SJSA1 (cell line): ENCODE measurements at places on chromosomes 5 and 9. TPM values are rescaled to one million over a fixed set of nuclear protein-coding genes. Genes with fewer than 3 reads are reported as not detected.

- H3K27me3 ChIP-seq, result no peaks in the 10 kb centered on the region
- DNase-seq, result no peak
- no peak overlapping the region for H3K27ac ChIP-seq
- H3K36me3 ChIP-seq, result no peaks in the 10 kb centered on the region
- H3K4me3 ChIP-seq, result no peak overlapping the region
Measured at GRCh38 chr5:169716287-169716686, 79.2 kb downstream of the DOCK2 start.

DNA sequence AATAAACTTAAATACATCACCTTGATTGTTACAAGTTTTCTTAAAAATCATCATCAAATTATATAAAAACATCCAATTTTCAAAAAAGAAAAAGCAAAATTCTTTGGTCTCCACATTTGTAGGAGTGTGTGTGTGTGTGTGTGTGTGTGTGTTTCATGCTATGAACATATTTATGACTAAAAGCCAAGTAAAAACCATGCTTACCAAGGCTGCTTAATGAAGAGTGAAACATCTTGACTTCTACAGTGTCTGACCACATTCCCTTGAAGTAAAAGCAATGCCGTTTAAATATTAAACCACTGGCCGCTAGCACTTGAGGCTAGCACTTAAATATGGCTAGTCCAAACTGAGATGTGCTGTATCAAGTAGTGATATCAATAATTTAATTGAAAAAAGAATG lies 549.1 kb upstream of the CCNG1 start:
- H3K27me3 ChIP-seq, result no peaks in the 10 kb centered on the region
- H3K4me1 ChIP-seq, result no peaks in the 10 kb centered on the region
- H3K36me3 ChIP-seq, result no peaks in the 10 kb centered on the region

DNA sequence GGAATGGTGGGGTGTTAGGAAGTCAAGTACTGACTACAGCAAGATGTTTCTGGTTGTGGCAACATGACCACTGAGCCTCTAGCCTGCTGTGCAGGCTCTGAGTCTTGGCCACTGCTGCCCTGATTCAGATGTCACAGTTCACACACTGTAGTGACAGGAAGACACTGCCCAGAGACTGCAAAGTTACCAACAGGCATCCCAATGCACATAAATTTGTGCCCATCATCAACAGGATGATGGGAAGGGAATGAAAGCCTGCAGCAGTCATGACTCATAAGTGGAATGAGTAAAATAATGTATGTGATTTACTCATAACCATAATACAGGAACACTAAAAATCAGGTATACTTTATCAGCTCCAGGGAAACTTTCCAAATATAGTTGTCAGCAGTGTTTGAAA lies 251.6 kb upstream of the HAPLN1 start:
- no peak for DNase-seq
- H3K4me3 ChIP-seq, result no peak overlapping the region
- no peaks in the 10 kb centered on the region for H3K36me3 ChIP-seq
- H3K27me3 ChIP-seq, result no peaks in the 10 kb centered on the region

SPOCK1 gene
- total RNA-seq, result 0.95 TPM in 1 of 2 replicates, not detected in the other

GAPT gene
- total RNA-seq, result not detected in 2 replicates

DNA sequence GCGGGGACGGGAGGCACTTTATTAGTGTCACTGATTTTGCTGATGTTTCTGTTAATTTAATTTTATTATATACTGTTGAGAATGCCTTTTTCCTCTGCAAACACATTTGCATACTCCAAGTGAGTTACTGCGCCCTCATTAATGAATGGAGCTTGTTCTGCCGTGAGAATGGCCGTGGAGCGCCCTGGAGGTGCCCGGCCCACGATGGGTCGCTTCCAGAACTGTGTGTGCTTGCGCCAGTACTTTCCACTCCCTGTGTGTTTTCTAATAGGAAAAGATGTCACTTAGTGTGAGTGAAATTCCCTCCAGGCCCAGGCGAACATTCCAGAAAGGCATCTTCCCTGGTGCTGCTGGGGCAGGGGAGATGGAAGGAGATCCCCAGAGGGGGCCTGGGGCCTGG lies 30.1 kb downstream of the NDUFS6 start:
- peaks cover 40% of the 10 kb centered on the region for H3K27me3 ChIP-seq
- H3K4me1 ChIP-seq, result peaks cover 7% of the 10 kb centered on the region; the same call in 1 of the 2 replicates
- H3K36me3 ChIP-seq, result no peaks in the 10 kb centered on the region; the same call in 1 of the 2 replicates

- no peak overlapping the region for H3K27ac ChIP-seq
- DNase-seq, result no peak
- no peaks in the 10 kb centered on the region for H3K36me3 ChIP-seq
- no peaks in the 10 kb centered on the region for H3K27me3 ChIP-seq
- H3K4me1 ChIP-seq, result no peaks in the 10 kb centered on the region
Measured at GRCh38 chr9:28031521-28032267, 458.4 kb upstream of the C9orf72 start.

DNA sequence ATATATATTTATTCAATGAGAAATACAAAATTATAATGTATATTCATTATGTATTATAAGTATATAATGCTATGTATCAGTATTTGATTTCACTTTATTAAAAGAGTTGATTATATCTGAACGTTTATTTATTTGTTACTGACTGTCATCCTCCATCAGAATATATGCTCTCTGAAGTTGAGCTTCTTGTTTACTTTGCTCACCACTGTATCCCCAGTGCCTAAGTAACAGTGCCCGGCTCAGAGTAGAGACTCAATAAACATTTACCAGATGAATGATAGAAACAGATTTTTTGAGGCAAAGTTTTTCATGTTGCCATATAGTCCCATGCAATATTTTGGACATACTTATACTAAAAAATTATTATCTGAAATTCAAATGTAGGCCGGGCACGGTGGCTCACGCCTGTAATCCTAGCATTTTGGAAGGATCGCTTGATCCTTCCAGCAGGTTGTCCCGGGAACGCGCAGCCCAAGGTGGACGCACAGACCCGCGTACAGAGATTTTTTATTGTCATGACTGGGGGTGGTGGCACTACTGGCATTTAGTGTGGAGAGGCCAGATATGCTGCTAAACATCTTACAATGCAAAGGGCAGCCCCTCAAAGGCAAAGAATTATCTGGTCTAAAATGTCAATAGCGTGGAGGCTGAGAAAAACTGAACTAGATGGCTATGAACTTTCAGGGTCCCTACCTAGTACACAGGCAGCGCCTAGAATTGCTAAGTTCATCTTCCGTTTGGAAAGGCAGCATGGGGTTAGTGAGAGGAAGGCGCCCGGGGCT lies 761 bp upstream of the DNAJC25 start:
- peaks cover 6% of the 10 kb centered on the region for H3K4me1 ChIP-seq
- DNase-seq, result no peak
- peak overlapping the region; percentile 91 for H3K4me3 ChIP-seq
- H3K36me3 ChIP-seq, result peaks cover 6% of the 10 kb centered on the region
- H3K27me3 ChIP-seq, result no peaks in the 10 kb centered on the region

FOXD1 gene
- total RNA-seq, result 10.4 and 11.2 TPM in 2 replicates

GRCh38 chr9:133713150-133713959 lies 24.8 kb downstream of the SARDH start:
- H3K36me3 ChIP-seq, result peaks cover 41% of the 10 kb centered on the region
- peaks cover 72% of the 10 kb centered on the region for H3K4me1 ChIP-seq
- DNase-seq, result no peak
- no peaks in the 10 kb centered on the region for H3K27me3 ChIP-seq

DNA sequence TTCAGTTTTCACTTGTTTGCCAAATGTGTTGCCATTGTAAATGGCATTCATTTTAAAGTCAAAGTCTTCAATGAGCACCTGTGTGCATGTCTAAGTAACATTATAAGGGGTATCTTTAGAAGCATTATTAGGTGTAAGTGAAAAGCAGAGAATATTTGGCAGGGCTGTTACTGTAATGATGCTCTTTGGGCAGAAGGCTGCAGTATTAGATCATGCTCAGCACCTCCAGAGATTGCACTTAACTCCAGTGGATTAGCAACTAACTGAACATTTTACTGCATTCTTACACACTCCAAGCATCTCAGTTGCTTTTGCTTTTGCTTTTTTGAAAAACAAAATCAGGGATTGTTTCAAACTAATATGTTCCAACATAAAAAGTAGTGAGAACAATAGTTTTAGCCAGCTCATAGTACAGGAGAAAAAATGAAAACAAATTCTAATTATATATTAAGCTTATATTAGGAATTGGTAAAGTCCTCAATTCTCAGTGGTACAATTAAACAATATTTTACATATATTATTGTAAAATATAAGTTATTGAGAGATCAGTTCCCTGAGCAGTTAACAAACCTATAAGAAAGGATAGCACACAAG lies 1740.9 kb upstream of the CDH9 start:
- no peaks in the 10 kb centered on the region for H3K36me3 ChIP-seq
- H3K4me1 ChIP-seq, result no peaks in the 10 kb centered on the region
- no peak for DNase-seq
- H3K27ac ChIP-seq, result no peak overlapping the region
- no peaks in the 10 kb centered on the region for H3K27me3 ChIP-seq
- no peak overlapping the region for H3K4me3 ChIP-seq

PCDHGC5 gene
- total RNA-seq, result 0.21 TPM in 1 of 2 replicates, not detected in the other

GRCh38 chr5:72510610-72511181 lies 3.5 kb upstream of the ZNF366 start:
- H3K36me3 ChIP-seq, result no peaks in the 10 kb centered on the region
- DNase-seq, result peak; percentile 90
- no peaks in the 10 kb centered on the region for H3K27me3 ChIP-seq
- peaks cover 56% of the 10 kb centered on the region for H3K4me1 ChIP-seq
- no peak overlapping the region for H3K4me3 ChIP-seq
- peak overlapping the region; percentile 74 for H3K27ac ChIP-seq

DNA sequence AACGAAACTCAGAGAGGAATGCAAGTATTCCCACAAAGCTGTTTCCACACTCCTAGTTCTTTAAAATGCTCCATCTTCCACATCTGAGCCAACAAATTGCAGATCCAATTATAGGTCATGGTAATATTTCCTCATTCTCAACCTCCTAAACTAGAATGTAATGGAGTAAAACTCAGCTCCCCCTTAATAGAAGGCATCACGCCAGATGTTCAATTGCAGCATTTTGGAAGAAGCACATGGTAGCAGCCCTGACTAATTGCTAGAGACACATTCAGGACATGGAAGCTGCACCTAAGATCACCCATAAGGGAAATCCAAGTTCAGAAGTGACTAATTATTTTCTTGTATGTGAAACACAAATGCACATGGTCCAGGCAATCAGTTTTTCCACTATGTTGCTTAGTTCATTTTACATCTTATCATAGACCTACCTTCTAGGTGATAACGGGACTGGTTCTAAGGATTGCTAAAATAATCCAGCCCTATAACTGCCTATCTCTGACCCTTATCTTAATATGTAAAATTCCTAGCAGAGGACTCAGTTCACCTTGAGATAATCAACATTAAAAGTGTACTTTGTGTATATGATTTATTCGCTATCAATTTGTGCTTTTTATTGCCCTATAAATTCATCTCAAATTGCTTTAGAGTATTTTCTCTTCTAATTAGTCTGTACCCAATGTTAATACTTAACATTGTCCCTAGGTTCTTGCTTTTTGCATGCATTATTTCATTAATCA lies 75.1 kb downstream of the GABRB2 start:
- no peaks in the 10 kb centered on the region; the same call in 1 of the 2 replicates for H3K27me3 ChIP-seq
- H3K4me3 ChIP-seq, result no peak overlapping the region
- no peaks in the 10 kb centered on the region for H3K4me1 ChIP-seq
- H3K27ac ChIP-seq, result no peak overlapping the region
- no peaks in the 10 kb centered on the region for H3K36me3 ChIP-seq

GRCh38 chr9:102405218-102405867 lies 589.8 kb upstream of the CYLC2 start:
- no peaks in the 10 kb centered on the region for H3K4me1 ChIP-seq
- H3K4me3 ChIP-seq, result no peak overlapping the region
- DNase-seq, result no peak
- no peaks in the 10 kb centered on the region for H3K36me3 ChIP-seq

GRCh38 chr5:34503379-34504253 lies 152.5 kb upstream of the RAI14 start:
- no peaks in the 10 kb centered on the region for H3K27me3 ChIP-seq
- H3K4me1 ChIP-seq, result peaks cover 14% of the 10 kb centered on the region
- DNase-seq, result no peak
- no peak overlapping the region for H3K4me3 ChIP-seq

FBP1 gene
- total RNA-seq, result not detected in 2 replicates

DNA sequence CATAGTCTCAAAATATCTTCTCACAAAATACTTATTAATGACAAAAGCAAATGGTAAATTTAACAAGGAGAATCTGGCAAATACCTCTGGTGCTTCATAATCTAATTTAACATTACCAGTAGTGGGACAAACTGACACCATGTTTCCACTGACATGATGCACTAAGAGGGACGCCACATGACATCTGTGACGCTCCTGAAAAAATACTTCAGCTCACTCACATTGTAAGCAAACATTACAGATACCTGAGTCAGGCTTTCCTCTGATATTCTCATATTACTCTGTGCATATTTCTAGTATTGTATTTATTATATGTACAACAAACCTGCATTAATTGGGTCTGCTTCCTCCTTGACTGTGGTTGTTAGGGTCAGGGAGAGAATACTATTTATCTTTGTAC lies 56.7 kb upstream of the OSMR start:
- no peak for DNase-seq
- H3K27ac ChIP-seq, result no peak overlapping the region
- no peaks in the 10 kb centered on the region for H3K36me3 ChIP-seq
- H3K4me1 ChIP-seq, result peaks cover 28% of the 10 kb centered on the region

ADAMTS6 gene
- 3.5 and 4.1 TPM in 2 replicates for total RNA-seq

NOXA1 gene
- total RNA-seq, result not detected in 2 replicates

- H3K4me1 ChIP-seq, result no peaks in the 10 kb centered on the region
- H3K27ac ChIP-seq, result no peak overlapping the region
- no peaks in the 10 kb centered on the region for H3K36me3 ChIP-seq
- no peaks in the 10 kb centered on the region for H3K27me3 ChIP-seq
- H3K4me3 ChIP-seq, result no peak overlapping the region
Measured at GRCh38 chr5:91390268-91390667, 7.2 kb upstream of the ARRDC3 start.

PCDHB2 gene
- 5.4 and 7.6 TPM in 2 replicates for total RNA-seq

GRCh38 chr5:153043886-153044285 lies 446.6 kb upstream of the GRIA1 start:
- H3K36me3 ChIP-seq, result no peaks in the 10 kb centered on the region
- H3K4me3 ChIP-seq, result no peak overlapping the region
- no peak overlapping the region for H3K27ac ChIP-seq
- DNase-seq, result no peak
- no peaks in the 10 kb centered on the region for H3K27me3 ChIP-seq

F2RL2 gene
- total RNA-seq, result 1.3 and 2.0 TPM in 2 replicates

DNA sequence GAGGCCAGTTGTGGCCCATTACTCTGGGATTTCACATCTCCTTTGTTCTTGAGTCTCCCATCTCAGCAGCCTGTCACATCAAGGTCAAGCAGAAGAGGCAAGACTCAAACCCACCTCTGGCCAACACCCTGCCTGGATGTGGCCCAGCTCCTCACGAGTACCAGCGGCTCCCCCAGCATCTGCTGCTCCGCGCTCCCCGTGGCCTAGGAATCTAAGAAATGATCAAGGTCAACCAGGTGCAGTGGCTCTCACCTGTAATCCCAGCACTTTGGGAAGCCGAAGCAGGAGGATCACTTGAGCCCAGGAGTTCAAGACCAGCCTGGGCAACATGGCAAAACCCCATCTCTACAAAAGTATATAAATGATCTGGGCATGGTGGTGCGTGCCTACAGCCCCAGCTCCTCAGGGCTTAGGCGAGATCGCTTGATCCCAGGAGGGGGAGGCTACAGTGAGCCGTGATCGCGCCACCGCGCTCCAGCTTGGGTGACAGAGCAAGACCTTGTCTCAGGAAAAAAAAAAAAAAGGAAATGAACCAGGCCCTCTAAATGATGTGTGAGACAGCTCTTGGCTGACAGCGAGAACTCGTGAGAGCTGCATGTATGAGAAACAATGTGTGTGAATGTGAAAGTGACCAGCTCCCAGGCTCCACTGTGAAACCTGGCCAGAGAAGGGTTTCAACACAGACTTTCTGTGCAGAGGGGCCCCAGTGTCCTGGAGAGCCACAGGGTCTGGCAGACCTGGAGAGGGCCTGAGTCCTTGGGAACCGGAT lies 61.6 kb upstream of the ANGPTL2 start:
- no peaks in the 10 kb centered on the region for H3K36me3 ChIP-seq
- H3K4me1 ChIP-seq, result peaks cover 34% of the 10 kb centered on the region
- DNase-seq, result no peak
- H3K27ac ChIP-seq, result no peak overlapping the region

CAMK2A gene
- not detected in 2 replicates for total RNA-seq
